ENCODE measurements at places on chromosomes 1 and 21.

DNA sequence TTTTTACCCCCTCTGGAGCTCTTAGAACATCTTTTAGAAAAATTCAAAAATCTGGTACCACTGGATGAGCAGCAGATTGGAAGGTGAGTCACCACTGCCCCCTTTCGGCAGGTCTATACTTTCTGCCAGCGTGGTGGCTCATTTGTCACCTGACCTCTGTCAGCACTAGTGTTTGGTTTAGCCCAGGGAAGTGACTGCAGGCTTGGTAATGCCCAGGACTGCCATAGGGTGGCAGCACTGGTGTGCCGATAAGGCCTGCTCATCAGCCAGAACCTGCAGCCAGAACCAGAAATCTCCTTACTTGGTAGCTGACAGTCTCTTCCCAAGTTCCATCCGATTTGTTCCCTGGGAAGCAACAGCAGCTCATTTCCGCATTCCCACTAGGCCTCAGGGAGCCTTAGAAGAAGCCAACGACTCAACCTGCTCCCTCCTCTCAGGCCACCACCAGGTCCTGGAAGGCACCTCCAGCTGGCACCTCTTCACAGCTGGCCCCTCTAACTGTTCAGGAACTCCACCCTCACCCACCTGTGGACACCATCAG lies 6.8 kb downstream of the SMIM12 start:
- peak; percentile 41 for DNase-seq

GRCh38 chr1:8597455-8597854 lies 220.0 kb downstream of the RERE start:
- DNase-seq, result no peak

DNA sequence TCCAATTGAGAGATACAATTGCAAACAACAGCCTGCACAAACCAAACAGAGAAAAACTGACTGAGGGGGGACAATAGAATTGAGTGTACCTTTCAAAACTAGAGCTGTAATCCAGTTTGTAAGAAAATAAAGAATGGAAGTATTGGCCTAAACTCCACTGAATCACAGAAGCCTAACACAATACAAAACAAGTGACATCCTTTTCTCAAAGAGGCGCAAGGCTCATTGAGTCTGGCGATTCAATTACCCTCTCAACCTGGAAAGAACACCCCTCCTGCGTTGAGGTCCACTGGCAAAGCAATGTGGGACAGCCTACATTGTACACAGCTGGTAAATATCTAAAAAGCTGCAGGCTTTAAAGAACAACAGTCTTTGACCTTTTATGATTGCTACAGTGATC lies 182.6 kb downstream of the DPYD start:
- no peak for DNase-seq

DNA sequence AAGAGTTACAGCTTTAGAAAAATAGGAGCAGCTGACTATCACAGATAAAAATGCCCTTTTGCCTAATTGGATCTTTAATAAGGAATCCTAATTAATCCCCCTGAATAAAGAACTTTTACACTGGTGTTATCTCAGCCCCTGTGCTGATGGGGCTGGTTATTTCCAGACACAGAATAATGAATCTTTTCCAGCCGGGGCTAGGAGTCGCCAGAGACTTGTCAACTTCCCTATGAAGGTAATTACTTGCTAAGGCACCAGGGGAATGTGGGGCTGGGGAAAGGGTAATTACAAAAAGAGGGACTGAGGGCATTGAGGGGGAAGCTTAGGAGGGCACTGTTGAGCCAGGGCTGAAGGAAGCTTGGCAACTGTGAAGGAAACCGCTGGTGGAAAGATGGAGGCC lies 34.5 kb downstream of the HMGB4 start:
- no peak for DNase-seq

GRCh38 chr1:237258871-237259270 lies 216.9 kb downstream of the RYR2 start:
- DNase-seq, result peak; percentile 43

- DNase-seq, result no peak
These were observed 52.7 kb upstream of the KIAA0040 start for GRCh38 chr1:175245324-175245723.

- DNase-seq, result no peak
These were observed 5.5 kb downstream of the DYNLT5 start for GRCh38 chr1:66757722-66758240.

GRCh38 chr1:36352910-36353878 lies 29.7 kb upstream of the EVA1B start:
- DNase-seq, result no peak

GRCh38 chr1:12658531-12659453 lies 14.9 kb downstream of the AADACL4 start:
- DNase-seq, result peak; percentile 47

- no peak for DNase-seq
These were observed 393.2 kb upstream of the CXADR start for GRCh38 chr21:17119466-17120297.

DNA sequence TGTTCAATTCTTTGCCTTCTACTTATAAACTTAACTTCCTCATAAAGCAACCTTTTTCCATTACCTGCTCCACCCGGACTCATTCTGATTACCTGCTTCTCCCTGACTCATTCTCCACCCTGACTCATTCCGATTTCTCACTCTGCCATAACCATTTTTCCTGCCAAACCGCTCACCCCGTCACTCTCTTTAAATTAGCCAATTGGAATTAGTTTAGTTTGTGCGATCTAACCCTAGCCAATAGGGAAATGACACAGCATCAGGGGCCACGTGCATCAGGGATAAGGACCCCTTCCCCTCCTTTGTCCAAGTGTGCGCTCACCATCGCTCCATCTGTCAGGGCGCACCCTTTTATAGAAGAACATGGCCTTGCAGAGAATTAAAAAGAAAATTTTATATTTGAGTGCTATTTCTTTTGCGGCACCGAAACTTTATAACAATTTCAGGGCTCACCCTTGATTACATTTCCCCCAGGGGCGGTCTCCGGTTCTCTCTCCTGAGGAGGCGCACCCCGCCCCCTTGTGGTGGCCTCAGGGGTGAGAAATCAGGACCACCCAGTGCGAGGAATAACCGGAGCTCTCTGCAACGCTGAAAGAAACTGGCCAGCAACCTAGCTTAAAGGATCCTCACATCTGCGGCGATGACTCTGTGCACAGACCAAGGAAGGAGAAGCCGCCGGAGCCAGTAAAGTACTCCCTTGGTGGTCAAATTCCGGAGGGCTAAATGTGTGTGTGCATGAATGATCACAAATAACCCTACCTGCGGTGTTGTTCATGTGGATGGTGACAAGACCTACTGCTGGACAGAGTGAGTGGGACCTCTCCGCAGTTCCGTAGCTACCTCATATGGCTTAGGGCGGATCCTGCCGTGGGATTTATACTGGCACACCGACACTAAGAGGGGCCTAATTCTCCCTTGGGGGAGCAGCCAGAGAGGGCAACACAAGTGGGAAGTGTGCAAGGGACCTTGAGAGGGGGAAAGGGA lies 30.3 kb upstream of the CBR3 start:
- DNase-seq, result no peak

DNA sequence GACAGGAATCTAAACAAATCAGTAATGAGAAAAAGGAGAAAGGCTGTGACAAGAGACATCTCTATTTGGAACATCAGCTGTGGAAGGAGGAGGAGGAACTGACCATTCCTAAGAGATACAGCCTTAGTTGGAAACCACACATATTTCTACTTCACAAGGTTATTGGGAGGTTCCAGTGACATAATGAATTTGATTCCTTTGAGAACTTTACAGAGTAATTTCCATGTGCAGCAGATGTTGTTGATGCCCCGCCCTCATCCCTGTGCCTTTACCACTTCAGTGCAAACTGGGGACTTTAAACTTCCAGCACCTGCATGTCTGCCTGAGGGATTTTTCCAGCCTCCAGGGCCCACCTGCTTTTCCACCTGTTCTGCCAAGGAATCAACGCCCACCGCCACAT lies 9.3 kb upstream of the ST6GALNAC5 start:
- no peak for DNase-seq

Measured in forelimb muscle (tissue), 1 donor.